SW 1271 (cell line): ENCODE measurements at places on chromosomes 5 and 9.

DNA sequence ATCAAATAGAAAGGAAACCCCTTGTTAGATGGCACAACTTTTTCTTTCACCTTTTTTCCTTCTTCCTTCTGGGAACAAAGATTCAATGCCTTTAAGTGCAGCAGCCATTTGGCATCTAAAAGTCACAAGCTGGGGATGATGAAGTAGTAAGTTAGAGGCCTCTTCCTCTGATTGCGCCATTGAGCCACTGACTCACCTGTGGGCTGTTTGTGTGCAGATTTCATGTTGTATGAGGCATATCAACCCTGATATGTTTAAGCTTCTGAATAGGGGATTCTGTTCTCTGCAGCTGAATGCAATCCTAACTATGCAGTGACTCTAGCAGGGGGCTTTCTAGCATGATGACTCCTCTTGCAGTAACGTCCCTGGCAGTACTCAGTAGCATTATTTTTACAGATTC lies 599.9 kb downstream of the CSNK1G3 start:
- no peak for DNase-seq

GRCh38 chr5:31197183-31197582 lies 3.7 kb downstream of the CDH6 start:
- no peak for DNase-seq

DNA sequence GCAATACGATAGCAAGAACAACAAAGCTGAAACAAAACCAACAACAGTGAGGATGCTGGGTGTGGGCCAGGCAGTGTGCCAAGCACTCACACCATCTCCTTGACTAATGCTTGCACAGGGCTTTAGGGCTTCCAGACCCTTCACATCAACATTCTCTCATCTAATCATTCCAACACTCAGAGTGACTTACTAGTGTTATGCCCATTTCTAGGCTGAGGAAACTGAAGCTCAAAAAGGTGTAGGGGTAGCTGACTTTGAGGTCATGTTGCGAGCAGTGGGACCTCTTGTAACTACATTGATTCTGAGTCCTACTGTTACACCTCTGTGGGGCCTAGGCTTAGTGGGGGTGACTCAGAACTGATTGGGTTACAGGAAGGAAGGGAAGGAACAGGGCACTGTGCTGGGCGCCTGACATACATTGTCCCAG lies 9.7 kb downstream of the ANGPTL2 start:
- no peak for DNase-seq

- DNase-seq: peak; percentile 81
Measured at GRCh38 chr9:107484117-107484723, 5.3 kb downstream of the KLF4 start.
